T-helper 2 cell treated with Interferon-gamma antibody and Interleukin-4, amounts not matched to agents 5 μg/mL and 100 μg/mL, for 36 hours (primary cell): ENCODE measurements at places on chromosomes 2 and 18.

- no peaks in the 10 kb centered on the region for H3K4me1 ChIP-seq
- H3K36me3 ChIP-seq, result no peaks in the 10 kb centered on the region
- no peak overlapping the region for H3K27ac ChIP-seq
Measured at GRCh38 chr18:55152801-55153200, 193.5 kb upstream of the CCDC68 start.

- H3K36me3 ChIP-seq, result no peaks in the 10 kb centered on the region
- peaks cover 5% of the 10 kb centered on the region for H3K27me3 ChIP-seq
- no peak for DNase-seq
- H3K4me1 ChIP-seq, result no peaks in the 10 kb centered on the region
Measured at GRCh38 chr2:152051436-152051835, 47.4 kb downstream of the CACNB4 start.

DNA sequence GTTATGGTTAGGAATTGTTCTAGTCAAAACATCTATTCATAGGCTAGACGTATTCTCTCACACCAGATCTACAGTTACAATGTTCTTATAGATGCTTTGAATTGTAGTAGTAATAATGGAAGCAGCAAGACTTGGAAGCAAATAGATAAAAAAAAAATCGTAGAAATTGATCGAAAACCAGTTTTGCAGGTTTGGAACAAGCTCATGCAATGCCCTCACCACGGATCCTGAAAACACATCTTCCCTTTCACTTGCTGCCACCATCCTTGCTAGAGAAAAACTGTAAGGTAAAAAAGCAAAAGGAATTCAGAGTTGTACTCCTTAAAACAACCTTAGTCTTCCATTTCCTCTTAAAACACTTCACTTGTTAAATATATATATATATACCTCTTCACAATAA lies 4.4 kb downstream of the SULT1C4 start:
- peaks cover 8% of the 10 kb centered on the region for H3K27me3 ChIP-seq
- H3K4me3 ChIP-seq, result no peak overlapping the region
- no peaks in the 10 kb centered on the region for H3K36me3 ChIP-seq
- DNase-seq, result no peak

DNA sequence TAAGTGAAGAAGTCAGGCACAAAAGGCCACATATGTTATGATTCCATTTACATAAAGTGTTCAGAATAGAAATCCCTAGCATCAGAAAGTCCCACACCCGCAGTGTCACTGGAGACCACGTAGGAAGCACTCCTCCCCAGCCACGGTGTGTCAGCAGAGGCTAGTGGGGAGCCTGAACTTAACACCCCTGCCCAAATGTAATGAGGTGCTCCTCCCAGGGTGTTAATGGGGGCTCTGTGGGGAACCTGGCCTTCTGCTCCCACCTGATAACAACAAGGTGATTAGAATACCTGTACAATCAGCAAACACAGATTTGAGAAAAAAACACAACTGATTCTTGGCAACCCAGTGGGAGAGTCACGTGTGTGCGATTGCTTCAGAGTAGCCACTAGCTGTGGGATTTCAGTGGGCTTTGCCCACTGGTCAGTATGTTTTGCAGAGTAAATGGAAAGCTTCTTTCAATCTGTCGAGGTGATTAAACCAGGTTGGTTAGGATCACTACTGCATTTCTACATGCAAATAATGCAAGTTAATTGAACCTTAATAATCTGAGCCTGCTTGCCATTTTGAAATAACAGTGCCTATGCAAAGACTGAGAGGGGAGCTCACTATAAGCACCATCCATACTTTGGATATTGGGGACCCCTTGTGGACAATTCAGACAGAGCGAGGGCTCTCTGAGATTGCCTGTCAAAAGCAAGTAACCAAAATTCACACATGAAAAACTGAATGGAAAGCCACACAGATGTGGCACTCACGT lies 20.6 kb upstream of the ATRAID start:
- H3K27me3 ChIP-seq, result peaks cover 5% of the 10 kb centered on the region
- H3K36me3 ChIP-seq, result no peaks in the 10 kb centered on the region
- no peak for DNase-seq

DNA sequence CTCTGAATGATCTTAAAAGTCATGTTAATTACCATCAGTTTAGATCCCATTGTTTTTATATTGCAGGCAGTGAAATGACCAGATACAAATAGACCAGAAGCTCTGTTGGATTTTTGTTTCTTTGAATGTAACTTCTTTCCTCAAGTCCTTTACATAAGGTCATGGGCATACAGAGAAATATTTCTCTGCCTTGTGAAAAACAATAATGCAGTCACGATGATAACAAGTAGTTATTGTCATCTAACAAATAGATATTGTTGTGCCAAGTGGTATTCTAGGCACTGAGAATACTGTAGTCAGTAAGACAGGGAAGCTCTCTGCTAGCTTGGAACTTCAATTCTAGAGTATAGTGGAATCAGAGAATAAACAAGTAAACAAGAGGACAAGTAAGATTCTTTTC lies 94.7 kb upstream of the BARD1 start:
- no peaks in the 10 kb centered on the region for H3K27me3 ChIP-seq
- no peak for DNase-seq
- H3K27ac ChIP-seq, result no peak overlapping the region
- H3K4me3 ChIP-seq, result no peak overlapping the region
